HFFc6 (cell line): ENCODE measurements at places on chromosomes 11 and 22. TPM values are rescaled to one million over a fixed set of nuclear protein-coding genes. Genes with fewer than 3 reads are reported as not detected.

DNA sequence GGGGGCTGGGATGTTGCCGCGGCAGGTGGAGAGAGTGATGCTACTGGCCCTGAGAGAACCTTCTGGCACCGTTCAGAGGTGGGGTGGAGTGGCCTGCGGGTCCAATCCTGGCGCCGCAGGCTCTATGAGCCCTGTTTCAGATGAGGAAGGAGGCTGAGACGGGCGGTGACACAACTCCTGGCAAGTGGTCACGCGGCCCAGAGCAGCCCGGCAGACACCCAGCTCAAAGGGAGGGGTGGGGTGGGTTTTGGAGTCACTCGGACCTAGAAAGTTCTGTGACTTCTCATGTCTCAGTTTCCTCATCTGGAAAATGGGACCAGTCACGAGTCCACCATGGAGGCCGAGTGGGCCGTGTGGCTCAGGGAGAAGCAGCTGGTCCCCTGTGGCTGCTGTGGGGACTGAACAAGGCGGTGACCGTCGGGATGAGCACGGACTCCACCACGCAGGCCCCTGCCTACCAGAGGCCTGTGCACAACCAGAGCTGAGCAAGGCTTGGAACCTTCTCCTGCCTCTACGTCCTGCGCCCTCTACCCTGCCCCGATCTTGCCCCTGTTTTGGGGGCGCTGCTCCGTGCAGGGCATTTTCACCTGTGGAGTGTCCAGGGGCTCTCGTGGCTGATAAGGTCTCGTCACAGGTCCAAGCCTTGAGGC lies 3.7 kb downstream of the TSPO start:
- H3K27me3 ChIP-seq, result peaks cover 4% of the 10 kb centered on the region
- H3K4me1 ChIP-seq, result peaks cover 18% of the 10 kb centered on the region
- H3K27ac ChIP-seq, result no peak overlapping the region
- peaks cover 3% of the 10 kb centered on the region; the same call in 1 of the 2 replicates for H3K36me3 ChIP-seq
- DNase-seq, result no peak
- H3K4me3 ChIP-seq, result no peak overlapping the region

DNA sequence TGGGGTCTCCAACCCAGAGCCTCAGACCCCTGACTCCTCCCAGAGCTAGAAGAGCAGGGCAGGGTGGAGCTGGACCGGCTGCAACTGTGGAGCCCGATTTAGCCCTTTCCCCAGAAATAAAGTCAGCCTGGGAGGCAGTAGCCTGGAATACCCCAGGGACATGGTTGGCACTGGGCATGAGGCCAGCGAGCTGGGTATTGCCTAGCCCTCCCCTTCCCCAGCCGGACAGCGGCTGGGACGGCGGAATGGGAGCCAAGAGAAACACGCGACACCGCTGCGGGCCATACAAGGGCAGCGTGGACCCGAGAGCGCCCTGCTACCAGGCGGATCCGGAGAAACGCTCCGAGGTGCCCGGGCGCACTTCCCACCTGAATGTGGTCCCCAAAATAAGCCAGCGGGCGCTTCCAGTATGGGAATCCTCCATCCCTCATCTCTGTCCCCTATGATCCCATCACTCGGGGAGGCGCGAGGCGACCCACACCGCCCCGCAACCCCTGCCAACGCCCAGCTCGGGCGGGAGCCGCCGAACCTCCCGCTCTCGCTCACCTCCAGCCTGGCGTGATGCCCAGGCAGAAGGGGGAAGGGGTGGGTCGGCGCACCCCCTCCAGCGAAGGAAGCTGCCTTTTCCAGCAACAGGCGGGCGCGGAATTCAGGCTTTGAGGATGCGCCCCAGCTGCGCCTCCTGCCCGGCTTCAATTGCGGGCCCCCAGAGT lies 758 bp downstream of the MCAM start:
- H3K4me3 ChIP-seq, result peak overlapping the region; percentile 72
- H3K4me1 ChIP-seq, result peaks cover 9% of the 10 kb centered on the region

DNA sequence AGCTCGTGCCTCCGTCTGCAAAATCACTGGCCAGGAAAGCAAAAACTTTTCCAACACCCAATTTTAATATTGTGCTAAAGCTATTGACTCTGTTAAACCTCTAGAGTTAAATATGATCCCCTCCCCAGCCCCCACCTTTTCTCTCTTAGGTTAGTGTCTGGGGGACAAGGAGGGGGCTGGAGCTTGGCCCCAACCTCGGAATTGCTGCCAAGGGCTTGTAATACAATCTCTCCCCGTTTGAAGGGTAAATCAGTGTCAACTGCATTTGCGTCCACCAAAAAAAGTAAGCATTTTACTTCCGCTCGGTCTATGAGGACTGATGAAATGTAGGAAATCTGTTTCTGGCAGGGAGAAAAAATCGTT lies at the start of gene GAS2:
Gene GAS2, plus strand, starts transcription at position 287 of the 363 bp plus-strand sequence. CDS start 8,259 bp downstream, outside the sequence.
- peaks cover 2% of the 10 kb centered on the region; the same call in 1 of the 2 replicates for H3K27me3 ChIP-seq
- no peak for DNase-seq
- no peaks in the 10 kb centered on the region for H3K4me1 ChIP-seq
- H3K4me3 ChIP-seq, result no peak within 1 kb of the TSS
- H3K27ac ChIP-seq, result no peak within 1 kb of the TSS

GRCh38 chr22:35621451-35621850 lies 4.3 kb upstream of the MB start:
- H3K27ac ChIP-seq, result no peak overlapping the region
- H3K36me3 ChIP-seq, result no peaks in the 10 kb centered on the region
- no peak for DNase-seq
- H3K4me1 ChIP-seq, result peaks cover 12% of the 10 kb centered on the region

DNA sequence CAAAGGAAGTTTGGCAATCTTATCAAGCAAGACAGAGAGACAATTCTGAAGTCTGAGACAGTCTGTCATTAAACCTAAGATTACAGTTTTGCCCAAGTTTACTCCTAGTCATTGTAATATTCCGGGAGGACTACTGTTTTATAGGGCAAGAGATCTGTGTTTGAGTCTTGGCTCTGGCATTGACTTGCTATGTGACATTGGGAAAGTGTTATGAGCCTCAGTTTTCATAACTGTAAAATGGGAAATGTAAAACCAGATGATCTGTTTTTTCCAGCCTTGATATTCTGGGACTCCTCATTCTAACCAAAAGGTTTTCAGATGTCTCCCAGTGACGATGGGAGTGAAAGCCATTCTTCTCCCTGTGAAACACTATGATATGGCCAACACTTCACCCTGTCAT lies 24.3 kb upstream of the SLCO2B1 start:
- no peak overlapping the region for H3K27ac ChIP-seq
- H3K4me3 ChIP-seq, result no peak overlapping the region
- peaks cover 4% of the 10 kb centered on the region; the same call in 1 of the 2 replicates for H3K36me3 ChIP-seq
- peaks cover 38% of the 10 kb centered on the region for H3K27me3 ChIP-seq
- no peaks in the 10 kb centered on the region for H3K4me1 ChIP-seq

GRCh38 chr11:109849051-109849450 lies 244.1 kb upstream of the ZC3H12C start:
- H3K4me1 ChIP-seq, result peaks cover 22% of the 10 kb centered on the region
- DNase-seq, result no peak
- H3K36me3 ChIP-seq, result no peaks in the 10 kb centered on the region
- no peak overlapping the region for H3K27ac ChIP-seq

Gene UPK3A
- not detected in 3 replicates for total RNA-seq

Gene SOX6
- total RNA-seq, result 1.6 to 4.9 TPM (median 4.1 TPM) in 3 replicates

DNA sequence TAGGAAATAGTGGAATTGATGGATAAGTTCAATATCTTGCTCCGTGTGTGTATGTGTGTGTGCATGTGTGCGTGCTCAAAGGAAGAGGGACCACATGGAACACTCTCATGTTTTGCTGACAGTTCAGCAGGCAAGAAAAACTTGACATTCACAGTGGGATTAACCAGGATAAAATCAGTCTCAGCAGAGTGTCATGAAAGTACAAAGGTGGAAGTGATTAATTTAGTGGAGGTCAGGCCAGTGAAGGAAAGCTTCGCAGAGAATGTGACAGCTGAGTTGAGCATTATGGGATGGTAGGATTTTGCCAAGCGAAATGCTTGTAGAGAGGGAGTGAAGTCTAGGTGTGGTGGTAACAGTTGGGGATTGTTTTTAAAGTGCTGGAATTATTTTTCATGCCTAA lies 15.7 kb upstream of the FBXO3 start:
- no peak for DNase-seq

Gene KIRREL3
- total RNA-seq, result 25.7 to 37.6 TPM (median 29.9 TPM) in 3 replicates

DNA sequence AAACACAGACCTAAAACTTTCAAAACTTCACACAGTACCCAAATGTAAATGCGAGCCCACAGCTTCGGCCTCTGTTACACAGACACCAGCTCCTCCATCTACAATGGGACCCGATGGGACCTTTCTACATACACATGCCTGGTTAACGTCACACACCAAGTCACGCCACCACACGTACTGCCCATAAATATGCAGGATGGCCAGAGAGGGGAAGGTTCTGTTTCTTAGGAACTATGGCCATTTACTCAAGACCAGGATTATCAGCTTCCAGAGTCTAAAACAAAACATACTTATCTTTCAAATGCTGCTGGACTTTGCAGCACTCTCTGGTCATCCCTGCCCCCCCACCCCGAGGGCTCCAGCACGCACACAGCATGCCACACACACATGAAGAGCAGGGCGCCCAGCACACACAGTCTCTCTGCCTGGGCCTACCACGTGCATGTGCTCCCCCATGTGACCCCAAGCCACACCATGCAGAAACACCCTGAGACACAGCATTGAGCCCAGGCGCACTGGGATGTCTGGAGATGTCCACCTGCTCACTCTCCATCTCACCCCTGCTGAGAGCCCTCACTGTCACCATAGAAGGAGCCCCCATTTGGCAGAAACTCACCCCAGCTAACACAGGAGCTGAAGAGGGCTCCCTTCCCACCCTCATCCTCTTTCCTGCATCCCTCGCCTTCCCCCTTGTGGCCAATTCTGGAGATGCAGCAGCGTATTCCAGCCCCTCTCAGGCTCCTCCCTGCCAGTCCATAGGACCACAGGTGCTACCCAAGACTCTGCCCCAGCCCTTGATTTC lies 61.8 kb downstream of the SLC22A12 start:
- peaks cover 8% of the 10 kb centered on the region; the same call in 1 of the 2 replicates for H3K4me1 ChIP-seq
- H3K4me3 ChIP-seq, result no peak overlapping the region
- peak; percentile 54 for DNase-seq
- peaks cover 22% of the 10 kb centered on the region for H3K27me3 ChIP-seq

Gene VSIG2
- not detected in 3 replicates for total RNA-seq

Gene GLYAT
- not detected in 3 replicates for total RNA-seq

GRCh38 chr11:63598556-63598955 lies 15.7 kb downstream of the PLAAT3 start:
- no peaks in the 10 kb centered on the region for H3K36me3 ChIP-seq
- peak overlapping the region; percentile 74 for H3K27ac ChIP-seq
- peak overlapping the region; percentile 48 for H3K4me3 ChIP-seq
- peaks cover 3% of the 10 kb centered on the region; the same call in 1 of the 2 replicates for H3K27me3 ChIP-seq
- DNase-seq, result no peak

Gene RRM1
- 82.9 to 145 TPM (median 119 TPM) in 3 replicates for total RNA-seq

Gene SYTL2
- total RNA-seq, result 25.9 to 39.5 TPM (median 27.4 TPM) in 3 replicates

DNA sequence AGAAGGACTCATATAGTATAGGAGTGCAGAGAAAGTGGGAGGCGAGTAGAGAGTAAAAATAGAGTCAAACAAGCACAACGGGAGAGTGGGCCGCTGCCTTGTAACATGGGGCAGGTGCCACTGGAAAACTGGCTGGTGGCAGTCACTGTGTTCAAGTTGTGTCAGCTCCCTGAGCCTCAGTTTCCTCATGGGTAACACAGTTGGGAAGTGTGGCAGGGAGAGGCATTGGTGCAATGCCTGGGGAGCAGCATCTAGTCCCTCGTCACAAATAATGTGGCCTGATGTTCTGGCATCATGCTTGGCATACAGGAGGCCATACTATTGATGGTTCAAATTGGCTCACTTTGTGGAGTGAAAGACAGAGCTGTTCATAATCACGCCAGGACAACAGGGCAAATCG lies 78.9 kb upstream of the SPON1 start:
- no peak for DNase-seq
- H3K4me1 ChIP-seq, result no peaks in the 10 kb centered on the region
- H3K27ac ChIP-seq, result no peak overlapping the region
- H3K4me3 ChIP-seq, result no peak overlapping the region
- no peaks in the 10 kb centered on the region for H3K36me3 ChIP-seq

DNA sequence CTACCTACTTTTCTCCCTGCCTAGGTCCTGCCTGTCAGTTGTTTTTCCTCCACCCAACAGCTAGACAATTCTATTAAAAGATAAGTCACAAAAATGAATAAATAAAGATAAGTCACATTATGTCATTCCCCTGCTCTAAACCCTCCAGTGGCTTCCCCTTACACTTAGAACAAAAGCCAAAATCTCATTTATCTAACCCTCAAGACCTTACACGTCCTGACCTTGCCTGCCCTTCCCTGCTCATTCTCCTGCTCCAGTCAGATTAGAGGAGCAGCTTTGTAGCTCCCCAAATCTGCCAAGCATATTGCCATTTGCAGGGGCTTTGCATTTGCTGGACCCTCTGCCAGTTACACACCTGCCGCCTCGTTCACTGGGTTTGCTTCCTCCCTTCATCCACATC lies 16.7 kb downstream of the KREMEN1 start:
- no peaks in the 10 kb centered on the region for H3K36me3 ChIP-seq
- DNase-seq, result no peak

- no peak overlapping the region for H3K4me3 ChIP-seq
- H3K27ac ChIP-seq, result no peak overlapping the region
- no peaks in the 10 kb centered on the region for H3K36me3 ChIP-seq
Measured at GRCh38 chr11:63020671-63021291, 5.1 kb upstream of the SLC22A8 start.

DNA sequence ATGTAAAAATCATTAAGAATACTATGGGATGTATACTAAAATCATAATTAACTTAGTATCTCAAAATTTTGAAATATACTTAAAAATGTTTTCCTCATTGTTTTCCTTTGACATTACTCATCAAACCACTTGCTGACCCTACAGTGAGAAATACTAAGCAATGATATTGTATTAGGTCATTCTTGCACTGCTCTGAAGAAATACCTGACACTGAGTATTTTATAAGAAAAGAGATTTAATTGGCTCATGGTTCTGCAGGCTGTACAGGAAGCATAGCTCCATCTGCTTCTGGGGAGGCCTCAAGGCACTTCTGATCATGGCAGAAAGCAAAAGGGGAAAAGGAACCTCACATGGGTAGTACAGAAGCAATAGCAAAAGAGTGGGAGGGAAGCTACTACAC lies 950.9 kb upstream of the CHORDC1 start:
- no peaks in the 10 kb centered on the region for H3K4me1 ChIP-seq

DNA sequence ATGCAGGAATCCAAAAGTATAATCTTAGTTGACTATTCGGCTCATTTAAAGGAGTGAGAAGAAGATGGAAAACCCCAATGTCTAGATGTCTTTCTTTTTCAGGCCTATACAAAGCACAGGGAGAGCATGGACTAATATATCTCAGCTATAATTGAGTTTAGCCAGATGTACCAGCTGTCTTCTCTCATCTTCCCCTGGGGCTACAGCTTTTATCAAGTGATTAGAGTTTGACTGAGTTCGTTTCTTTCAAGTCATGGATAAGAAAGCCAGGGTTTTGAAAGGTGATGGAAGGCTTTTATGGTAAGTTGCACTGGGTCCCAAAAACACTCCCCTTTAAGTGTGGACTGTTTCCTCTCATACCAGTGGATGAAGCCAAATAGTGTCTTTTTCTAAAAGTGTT lies 1172.8 kb upstream of the TENM4 start:
- H3K36me3 ChIP-seq, result no peaks in the 10 kb centered on the region
- DNase-seq, result no peak
- no peaks in the 10 kb centered on the region; the same call in 1 of the 2 replicates for H3K27me3 ChIP-seq
- H3K27ac ChIP-seq, result no peak overlapping the region
